ENCODE measurements at places on chromosomes 4 and X. TPM values are rescaled to one million over a fixed set of nuclear protein-coding genes. Genes with fewer than 3 reads are reported as not detected.

TLL1 gene
- 4.7 TPM for total RNA-seq

RNF150 gene
- 16.8 TPM for total RNA-seq

SPIN2B gene
- 11.5 TPM for total RNA-seq

MXRA5 gene
- 35.5 TPM for total RNA-seq

ADGRL3 gene
- 118 TPM for total RNA-seq

SCD5 gene
- total RNA-seq = 297 TPM

DNA sequence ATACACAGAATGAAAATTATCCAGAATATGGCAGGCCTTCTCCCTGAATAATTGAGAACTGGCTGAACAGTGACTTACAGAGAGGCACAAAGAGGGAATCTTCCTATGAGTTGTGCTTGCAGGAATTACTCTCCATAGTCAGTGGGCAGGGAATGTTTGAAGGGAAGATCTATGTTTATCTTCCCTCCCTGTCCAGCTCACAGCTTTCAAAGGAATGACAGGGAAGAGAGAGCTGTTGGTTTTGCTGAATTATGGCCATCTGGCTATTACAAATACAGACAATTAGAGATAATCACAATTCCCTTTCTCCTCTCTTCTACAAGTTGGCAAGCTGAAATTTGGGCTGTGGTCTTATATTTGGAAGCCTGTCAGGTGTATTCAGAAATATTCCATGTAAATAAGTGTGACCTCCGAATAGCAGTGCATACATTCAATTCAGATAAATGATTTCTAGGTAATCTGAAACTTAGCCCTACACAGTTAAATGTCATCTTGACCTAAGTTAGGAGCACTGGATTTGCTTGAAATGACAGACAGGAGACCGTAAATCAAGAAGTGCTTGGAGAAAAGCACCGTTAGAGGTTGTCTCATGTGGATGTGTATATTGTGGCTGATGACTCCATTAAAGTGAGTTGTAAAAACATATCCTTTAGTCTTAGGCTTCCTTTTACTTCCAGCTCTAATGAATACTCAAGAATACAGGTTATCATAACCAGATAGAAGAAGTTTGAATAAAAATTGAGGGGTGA is 136.8 kb downstream of the C4orf33 start:
- DNase-seq = no peak

DNA sequence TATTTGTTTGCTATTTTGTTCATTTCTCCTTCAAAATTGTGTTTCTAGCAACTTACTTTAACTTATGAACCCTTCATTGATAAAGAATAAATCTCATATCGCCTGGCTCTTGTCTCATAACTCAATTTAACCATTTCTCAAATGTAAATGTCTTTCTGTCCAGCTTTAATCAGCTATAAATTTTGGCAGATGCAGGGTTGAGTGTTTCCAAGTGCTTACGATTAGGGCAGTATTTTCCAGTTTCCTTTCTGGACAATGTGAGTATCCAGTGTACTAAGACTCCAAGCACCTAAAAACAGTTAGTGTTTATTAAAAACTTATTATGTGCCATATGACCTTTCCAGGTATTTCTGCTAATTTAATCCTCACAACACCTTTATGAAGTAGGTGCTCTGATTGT is 218.6 kb upstream of the GK2 start:
- no peak for DNase-seq

GRCh38 chr4:76002176-76002575 is 5.1 kb downstream of the CXCL9 start:
- DNase-seq = no peak

DNA sequence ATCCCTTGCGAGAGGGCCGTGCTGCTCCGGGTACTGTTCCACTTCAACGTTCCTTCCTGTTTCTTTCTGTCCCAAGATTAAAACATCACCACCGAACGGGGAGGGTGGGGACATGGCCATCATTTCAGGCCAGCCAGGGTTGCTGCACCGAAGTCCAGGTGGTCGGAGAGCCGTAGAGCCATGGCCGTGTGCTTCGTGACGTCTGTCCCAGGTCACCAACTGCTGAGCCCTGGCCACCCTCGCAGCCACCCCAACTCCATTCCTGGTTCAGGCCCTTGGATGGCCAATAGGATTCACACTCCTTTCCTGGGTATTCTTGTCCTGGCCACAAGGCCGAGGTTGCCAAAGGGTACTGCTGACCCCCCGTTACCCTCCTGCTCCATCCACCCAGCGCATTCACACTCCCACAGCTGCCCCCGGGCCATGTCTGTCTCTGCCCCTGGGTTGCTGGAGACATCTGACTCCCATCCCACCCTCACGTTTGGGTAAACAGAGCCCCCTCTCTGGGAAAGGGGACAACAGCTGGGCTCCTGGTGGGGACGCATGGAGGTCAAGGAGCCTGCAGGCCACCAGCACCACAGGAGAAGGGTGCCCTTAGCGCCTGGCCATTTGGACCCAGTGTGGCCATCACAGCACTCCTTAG is 103.2 kb downstream of the HMX1 start:
- no peak for DNase-seq

DNA sequence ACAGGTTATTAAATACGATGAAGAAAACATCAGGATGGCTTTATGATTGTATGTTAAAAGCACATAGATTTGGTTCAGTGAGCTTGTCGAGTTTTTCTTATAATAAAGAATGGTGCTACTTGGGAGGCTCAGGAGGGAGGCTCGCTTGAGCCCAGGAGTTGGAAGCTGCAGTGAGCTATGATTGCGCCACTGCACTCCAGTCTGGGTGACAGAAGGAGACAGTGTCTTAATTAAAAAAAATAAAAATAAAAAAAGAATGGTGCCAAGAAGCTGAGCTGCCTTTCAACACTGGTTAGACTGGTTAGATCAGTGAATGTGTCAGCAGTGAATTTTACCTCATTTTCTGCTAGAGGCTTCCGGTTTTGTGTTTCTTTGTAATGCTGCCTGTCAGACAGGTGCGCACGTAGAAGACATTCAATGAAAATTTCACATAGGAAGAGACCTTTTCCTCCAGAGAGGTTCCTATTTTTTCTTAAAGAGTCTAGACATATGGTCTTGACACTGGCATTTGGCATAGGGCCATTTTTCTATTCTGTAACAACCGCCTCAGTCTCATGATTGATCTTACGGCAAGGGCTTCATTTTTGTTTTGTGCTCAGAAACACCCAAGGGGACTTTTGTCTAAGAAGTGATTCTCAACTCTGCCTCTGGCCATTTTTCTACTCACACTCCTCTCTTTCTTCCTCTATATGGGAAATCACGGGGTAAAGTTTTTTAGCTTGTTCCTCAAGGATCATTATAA is 15.0 kb upstream of the ARSF start:
- DNase-seq = no peak

DNA sequence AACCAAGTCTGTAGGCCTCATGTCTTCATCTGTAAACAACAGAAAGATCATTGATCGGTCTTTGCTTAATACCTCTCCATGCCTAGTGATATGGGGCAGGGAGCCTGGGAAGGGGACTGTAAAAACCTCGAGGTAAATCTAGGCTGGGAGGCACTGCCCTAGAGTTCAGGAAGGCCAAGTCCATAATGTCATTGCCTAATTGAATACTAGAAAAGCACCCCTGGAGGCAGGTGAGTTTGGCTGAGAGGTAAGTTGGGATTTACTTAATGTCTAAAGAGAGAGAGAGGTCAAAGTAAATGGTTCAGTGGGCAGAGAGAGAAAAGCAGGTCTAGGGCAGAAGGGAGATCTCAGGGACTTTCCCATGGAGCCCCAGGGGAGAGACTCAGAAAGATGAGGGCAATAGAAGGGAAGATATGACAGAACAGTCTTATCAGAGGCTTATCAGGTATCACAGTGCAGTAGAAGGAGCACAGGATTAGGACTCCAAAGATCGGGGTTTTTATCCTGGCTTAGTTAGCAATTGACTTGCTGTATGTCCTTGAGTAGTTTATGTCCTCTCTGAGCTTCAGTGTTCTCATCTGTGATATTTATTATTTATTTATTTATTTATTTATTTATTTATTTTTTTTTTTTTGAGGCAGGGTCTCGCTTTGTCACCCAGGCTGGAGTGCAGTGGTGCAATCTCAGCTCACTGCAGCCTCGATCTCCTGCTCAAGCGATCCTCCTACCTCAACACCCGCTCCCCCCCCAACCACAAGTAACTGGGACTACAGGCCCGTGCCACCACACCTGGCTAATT is 85.2 kb downstream of the SLC16A2 start:
- DNase-seq = no peak

DNA sequence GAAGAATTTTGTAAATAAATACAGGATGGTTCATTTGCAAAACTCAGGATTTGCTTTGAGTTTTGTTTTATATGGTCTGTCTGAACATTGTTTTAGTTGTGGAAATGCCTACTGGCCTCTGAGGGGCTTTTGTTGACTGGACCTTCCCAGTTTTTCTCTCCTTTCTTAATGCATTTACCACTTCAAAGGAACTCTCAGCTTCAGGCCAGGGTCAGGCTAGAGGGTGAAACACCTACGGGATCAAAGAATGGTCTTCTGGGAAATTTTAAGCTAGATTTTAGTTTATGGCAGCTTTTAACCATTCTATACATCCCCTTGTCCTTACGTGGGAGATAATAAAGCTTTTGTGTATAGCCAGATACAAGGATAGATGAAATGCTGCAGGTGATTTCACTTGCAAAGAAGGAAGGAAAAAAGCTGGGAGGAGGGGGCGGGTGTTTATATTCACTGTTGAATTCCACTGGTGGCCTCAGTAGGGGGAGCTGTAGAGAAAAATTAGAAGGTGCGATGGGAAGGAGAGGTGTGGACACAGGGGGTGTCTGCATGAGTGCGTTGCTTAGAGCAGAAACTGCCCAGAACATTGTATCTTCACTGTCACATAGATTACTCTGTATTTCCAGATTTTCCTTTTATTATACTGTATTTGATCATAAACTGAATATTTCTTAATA is 151.8 kb downstream of the TSPAN5 start:
- DNase-seq = no peak

GRCh38 chrX:68511255-68511654 is 12.4 kb downstream of the YIPF6 start:
- peak; percentile 68 for DNase-seq

GRCh38 chr4:113673450-113673849 is 88.1 kb downstream of the CAMK2D start:
- no peak for DNase-seq

DNA sequence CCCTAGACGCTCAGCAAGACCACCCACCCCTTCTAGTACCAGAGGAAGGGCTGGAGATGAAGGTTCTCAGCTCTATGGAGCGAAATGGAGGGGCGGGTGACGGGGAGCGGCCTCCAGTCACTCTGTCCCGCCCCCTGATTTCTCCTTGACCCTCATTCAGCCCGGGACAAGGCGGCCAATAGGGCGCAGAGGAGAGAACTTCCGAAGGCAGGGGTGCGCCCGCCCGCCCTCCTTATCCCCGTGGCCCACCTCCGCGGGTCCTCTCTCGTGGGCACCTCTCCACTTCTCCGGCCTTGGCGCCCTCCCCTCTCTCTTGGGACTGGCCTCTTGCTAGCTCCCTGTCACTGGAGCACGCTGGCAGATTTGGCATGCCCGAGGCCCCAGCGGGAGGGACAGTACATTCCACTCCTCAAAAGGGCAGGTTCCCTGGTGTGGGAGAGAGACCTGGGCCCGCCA is 1.1 kb upstream of the SEPTIN6 start:
- no peak for DNase-seq

DNA sequence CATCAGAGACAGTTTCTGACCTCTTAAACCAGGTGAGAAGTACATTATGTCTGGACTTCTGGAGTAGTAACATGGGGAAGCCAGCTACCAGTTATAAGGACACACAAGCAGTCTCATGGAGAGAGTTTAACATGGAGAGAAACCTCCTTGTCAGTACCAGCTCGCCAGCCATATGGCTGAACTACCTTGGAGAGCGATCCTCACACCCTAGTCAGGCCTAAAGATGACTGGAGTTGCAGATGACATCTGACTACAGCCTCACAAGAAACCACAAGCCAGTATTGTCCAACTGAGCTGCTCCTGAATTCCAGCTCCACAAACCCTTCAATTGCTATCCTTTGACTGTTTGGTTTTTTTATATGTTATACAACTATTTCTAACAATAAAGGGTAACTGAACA is 49.8 kb downstream of the PDHA2 start:
- DNase-seq = no peak

GRCh38 chr4:186840222-186840701 is 116.6 kb upstream of the FAT1 start:
- no peak for DNase-seq

DNA sequence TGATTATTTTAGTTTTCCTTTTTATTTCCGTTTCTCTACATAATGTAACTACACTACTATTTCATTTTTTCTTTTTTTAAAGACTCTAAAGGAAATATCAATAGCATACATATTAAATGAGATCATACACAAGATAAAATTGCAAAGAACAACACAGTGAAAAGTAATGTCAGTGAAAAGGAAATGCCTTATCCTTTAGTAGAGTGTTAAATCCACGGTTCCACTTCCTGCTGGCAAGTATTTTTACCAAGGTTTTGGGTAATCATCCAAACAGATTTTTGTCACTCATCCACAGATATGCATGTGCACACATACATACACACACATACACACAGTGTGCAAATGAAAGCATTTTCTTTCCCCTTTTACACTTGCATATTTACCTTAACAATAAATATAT is 548.9 kb downstream of the PPP4R3C start:
- DNase-seq = no peak

DNA sequence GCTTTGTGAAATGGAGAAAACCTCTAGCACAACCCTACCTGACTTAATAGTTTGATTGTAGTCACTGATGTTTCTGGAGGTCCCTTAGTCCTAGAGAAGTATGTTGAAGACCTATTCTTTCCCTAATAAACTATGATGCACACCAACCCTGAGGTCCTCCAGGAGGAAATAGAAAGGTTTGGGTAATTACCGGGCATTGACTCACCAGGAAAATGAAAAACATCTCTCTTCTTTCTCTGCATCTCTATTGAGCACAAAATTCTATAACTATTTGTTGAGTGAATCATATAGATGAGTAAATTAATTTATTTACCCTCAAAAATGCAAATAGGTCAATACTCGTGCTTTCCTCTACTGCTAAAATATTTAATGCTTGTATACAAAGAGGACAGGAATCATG is 582.4 kb upstream of the FAM241A start:
- no peak for DNase-seq

DNA sequence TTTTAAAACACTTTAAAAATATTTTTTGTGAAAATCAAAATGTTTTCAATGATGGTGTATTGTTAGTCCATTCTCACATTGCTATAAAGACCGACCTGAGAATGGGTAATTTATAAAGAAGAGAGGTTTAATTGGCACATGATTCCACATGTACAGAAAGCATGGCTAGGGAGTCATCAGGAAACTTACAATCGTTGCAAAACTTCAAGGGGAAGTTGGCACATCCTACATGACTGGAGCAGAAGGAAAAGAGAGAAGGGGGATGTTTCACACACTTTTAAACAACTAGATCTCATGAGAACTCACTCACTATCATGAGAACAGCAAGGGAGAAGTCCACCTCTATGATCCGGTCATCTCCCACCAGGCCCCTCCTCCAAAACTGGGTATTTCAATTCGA is 110.7 kb downstream of the TMEM47 start:
- DNase-seq = no peak

DNA sequence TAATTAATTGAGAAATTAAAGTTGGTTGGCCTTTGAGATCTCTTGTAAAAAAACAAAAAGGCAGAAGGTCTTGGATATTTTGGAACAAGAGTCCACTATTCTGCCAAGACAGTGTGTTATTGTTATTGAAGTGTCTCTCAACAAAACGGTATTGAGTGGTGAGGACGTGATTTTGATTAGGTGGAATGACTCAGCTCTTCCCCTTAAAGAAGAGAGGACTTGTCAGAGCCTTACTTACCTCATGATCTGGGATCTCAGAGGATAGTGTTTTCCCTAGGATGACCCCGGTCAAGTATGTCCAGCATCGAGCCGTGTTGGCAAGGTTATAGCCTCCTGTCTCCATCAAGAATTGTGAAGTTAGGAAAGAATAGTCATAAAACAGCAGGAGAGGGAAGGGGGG is 110.9 kb downstream of the HDAC8 start:
- peak; percentile 3 for DNase-seq

GRCh38 chrX:119238557-119238956 is 2.5 kb downstream of the PGRMC1 start:
- no peak for DNase-seq
